ENCODE measurements at places on chromosomes 16 and 17.
A peak's percentile ranks its signal among the peaks of the same experiment; 100 is the strongest.

GRCh38 chr16:78932355-78932943, 668.1 kb downstream of the MAF start:
- no peak for DNase-seq
- no peak overlapping the region for H3K4me3 ChIP-seq
- H3K27me3 ChIP-seq, result no peaks in the 10 kb centered on the region

- H3K4me1 ChIP-seq, result peaks cover 17% of the 10 kb centered on the region
- H3K27ac ChIP-seq, result no peak overlapping the region
- H3K36me3 ChIP-seq, result peaks cover 2% of the 10 kb centered on the region
These were observed 23.3 kb downstream of the TRARG1 start for GRCh38 chr17:1302761-1303160.

DNA sequence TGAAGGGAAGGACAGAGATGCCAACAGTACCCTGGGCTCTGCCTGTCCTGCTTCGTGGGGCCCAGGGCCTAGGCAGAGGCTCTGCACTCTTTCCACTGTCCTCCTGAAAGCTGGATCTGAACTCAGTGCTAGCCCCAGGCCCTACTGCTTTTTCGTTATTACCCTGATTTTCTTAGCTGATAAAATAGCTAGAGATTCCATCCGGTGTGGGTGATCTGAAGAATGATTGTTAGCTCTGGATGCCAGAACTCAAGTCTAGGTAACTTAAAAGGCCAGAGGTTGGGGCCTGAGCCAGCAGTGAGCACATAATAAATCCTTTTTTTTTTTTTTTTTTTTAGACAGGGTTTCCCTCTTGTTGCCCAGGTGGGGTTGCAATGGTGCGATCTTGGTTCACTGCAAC, 1.8 kb upstream of the MYBBP1A start:
- DNase-seq, result no peak
- H3K27ac ChIP-seq, result no peak overlapping the region
- no peaks in the 10 kb centered on the region for H3K27me3 ChIP-seq
- H3K4me1 ChIP-seq, result peaks cover 14% of the 10 kb centered on the region
- H3K4me3 ChIP-seq, result no peak overlapping the region
- no peaks in the 10 kb centered on the region for H3K36me3 ChIP-seq

- H3K27ac ChIP-seq, result no peak overlapping the region
- no peaks in the 10 kb centered on the region for H3K27me3 ChIP-seq
- H3K4me3 ChIP-seq, result peak overlapping the region; percentile 59
- H3K4me1 ChIP-seq, result peaks cover 8% of the 10 kb centered on the region
These were observed 386.4 kb upstream of the TNRC6C start for GRCh38 chr17:77572065-77572601.

- H3K4me1 ChIP-seq, result no peaks in the 10 kb centered on the region
- H3K27me3 ChIP-seq, result no peaks in the 10 kb centered on the region
- no peak overlapping the region for H3K4me3 ChIP-seq
- no peak for DNase-seq
- no peaks in the 10 kb centered on the region for H3K36me3 ChIP-seq
These were observed 25.7 kb upstream of the RASL10B start for GRCh38 chr17:35705705-35706104.
